ENCODE measurements at places on chromosomes 3 and 15.

DNA sequence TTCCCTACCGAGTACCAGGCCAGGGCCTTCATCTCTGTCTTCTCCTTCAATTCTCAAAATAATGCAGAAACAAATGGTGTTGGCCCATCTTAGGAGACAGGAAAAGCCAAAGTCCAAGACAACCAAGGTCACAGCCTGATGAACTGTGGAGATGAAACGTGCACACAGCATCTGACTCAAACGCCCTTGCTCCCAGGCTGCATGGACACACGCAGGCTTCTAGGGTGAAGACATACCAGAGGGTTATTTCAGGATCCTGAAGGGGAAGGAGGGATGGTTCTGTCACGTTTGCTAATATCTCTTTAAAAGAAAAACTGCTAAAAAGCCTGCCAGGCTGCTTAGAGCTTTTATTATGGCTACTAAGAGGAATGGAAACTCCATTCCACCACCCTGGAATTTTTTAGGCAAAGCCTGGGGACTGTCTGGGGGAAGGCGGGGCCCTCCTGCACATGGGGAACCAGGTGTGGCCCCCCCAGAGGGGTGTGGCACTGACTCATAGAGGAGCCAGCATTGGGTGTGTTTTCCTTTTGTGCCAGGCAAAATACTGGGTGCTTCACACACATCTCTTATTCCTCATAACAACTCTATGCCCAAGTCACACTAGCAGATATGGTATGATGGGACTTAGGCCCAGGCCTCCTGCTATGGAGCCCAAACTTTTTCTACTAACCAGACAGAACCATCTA, 62.9 kb downstream of the UMPS start:
- no peak for DNase-seq

DNA sequence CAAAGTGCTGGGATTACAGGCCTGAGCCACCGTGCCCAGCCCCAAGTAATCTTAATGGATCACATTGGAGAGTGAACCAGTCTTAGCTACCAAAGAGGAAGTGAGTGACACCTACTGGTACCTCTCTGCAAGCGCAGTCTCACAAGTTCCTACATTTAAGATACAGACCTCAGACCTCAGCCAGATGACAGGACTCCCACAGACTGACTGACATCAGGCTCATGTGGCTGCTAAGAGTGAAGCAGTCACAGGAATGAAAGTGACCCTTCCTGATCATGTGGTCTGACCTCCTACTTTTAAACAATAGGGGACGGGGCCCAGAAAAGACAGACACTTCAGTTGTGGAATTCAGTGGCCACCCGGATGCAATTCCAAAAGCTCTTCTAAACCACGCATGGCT, 36.3 kb upstream of the GNB5 start:
- peak; percentile 67 for DNase-seq

DNA sequence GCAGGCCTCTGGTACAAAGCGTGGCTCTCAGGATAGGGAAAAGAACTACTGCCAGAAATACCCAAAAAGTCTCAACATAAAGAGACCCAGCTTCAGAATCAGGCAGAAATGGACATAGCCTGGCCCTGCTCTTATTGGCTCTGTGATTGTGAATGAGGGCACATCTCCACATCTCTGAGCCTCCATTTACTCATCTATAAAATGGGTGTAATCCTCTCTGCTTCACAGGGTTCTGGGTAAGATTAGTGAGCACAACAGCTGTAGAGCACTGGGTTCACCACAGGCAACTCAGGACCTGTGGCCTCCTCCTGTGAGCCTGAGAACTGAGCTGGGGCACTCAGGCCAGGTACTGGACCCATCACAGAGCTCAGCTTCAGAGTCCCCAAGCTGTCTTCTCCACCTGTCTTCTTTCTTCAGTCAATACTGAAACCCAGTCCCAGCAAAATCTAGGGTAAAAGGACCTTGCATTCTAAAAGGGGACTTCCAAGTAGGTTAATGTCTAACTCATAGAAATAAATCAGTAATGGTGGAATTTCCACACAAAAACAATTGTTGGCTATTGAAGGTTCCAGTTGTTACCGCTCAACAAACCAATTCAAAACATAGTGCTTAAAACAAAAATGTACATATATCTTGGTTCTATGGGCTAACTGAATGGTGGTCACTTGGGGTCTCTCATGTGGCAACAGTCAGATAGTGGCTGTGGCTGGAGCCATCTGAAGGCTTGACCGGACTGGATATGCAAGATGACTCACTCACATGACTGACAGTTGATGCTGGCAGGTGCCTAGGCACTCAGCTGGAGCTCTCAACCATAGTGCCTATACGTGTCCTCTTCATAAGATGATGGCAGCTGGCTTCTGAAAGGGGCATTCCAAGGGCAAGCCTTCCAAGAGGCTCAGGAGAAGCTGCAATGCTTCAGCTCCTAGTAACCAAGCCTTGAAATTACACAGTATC, 47.3 kb downstream of the TRIM42 start:
- DNase-seq: no peak

GRCh38 chr15:71792521-71792920, 17.8 kb upstream of the NR2E3 start:
- no peak for DNase-seq

DNA sequence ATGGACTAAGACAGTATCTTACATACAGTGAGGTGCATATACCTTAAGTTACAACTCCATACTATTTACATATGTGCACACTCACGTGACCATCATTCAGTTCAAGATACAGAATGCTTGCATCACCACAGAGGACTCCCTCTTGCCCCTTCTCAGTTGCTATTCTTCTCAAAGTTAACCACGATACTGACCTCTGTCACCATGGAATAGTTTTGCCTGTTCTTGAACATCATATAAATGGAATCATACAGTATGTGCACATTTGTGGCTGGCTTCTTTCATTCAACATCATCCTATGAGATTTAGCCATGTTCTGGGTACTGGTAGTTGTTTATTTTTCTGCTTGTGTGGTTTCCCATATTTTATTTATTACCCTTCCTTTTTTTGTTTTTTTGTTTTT, 10.4 kb upstream of the ZSCAN2 start:
- DNase-seq: no peak

- DNase-seq: no peak
Measured at GRCh38 chr15:90451053-90451850, 63.2 kb downstream of the IQGAP1 start.

GRCh38 chr3:27467545-27467944, 16.6 kb downstream of the SLC4A7 start:
- DNase-seq: no peak

DNA sequence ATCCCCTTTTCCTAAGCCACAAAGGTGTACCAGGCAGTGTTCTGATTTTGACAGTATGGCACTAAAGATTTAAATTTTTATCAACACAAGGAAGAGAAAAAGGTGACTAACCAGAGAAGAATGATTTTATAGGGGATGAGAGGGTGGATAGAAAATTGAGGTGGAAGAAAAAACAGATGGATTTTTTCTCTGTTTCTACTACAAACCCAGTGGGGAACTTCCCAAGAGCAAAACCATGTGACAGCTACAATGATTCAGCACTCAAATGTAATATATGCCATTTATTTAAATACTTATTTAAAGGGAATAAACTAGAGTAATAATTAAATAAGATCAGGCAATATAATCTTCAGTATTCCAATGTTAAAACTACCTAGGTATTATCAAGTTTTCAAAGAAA, 11.1 kb downstream of the DCUN1D1 start:
- no peak for DNase-seq

DNA sequence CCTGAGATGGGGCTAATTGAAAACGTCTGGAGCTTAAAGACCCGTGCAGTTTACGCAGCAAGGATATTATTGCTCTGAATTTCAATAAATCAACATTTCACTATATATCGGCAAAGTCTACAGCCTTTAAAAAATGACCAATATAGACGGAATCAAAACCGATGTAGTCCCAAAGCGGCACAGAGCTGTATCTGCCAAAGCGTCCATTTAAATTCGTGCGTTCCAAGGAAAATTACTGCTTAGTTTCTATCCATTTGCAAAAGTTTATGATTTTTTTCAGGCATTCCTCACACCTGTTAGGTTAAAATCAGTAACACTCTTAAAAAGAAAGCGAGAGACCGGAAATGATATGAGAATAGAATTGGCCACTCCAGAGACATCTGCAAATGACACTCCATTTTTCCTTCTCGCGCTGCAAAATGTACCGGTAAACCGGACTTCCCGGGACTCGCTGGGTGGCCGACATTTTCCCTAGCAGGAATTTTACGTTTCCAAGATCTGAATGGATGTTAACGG, 777 bp upstream of the EIF4A2 start:
- no peak for DNase-seq

DNA sequence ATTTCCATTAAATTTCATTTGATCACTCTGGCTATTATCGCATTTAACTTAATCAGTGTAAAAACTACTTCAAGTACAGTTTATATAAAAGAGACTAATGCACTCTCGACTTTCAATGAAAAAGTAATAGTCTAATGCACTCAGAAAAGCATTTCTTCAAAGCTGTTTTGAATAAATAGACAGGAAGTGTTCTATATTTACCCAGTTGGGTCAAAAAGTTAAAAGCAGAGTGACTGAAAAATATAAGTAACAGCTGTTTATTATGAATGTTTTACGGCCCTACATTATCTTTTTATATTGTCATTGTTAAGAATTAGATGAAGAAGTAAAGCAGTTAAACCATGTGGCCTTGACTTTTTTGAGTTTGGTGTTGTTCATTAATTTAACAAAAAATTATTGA, 391.8 kb downstream of the ZPLD1 start:
- DNase-seq: no peak

DNA sequence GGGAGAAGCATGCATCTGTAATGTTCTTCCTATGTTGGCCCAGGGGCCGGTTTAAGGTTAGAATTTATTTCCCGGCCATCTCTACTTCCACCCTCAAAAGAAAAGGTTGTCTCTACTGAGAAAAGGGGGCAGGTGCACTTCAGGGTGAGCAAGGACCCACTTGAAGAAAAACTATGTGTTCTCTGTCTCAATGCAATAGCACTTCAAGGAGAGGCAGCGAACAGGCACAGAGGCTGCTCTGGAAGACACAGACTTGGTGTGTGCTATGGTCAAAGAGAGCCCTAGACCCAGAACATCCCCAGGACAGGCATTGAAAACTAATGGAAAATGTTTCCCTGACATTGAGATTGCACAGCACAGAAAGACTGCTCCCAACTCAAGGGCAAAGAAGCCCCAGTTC, 7.6 kb downstream of the MINDY4B start:
- no peak for DNase-seq

DNA sequence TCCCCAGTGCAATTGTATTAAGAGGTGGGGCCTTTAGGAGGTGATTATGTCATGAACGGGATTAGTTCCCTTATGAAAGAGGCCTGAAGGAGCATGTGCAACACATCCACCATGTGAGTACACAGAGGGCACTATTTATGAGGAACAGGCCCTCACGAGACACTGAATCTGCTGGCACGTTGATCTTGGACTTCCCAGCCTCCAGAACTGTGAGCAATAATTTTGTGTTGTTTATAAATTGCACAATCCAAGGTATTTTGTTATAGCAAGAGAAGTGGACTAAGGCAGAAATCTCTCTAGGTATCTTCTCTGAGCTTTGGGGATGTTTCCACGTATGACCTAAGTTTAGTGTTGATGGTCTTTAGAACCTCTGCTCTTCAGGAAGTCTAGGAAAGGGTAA, 149.3 kb upstream of the CBLB start:
- DNase-seq: no peak

All from activated CD8-positive, alpha-beta memory T cell treated with anti-CD3 and anti-CD28 coated beads, Interleukin-2, amount 50 U/mL, for 4 hours (primary cell).